ENCODE measurements at places on chromosomes 16 and 17.

DNA sequence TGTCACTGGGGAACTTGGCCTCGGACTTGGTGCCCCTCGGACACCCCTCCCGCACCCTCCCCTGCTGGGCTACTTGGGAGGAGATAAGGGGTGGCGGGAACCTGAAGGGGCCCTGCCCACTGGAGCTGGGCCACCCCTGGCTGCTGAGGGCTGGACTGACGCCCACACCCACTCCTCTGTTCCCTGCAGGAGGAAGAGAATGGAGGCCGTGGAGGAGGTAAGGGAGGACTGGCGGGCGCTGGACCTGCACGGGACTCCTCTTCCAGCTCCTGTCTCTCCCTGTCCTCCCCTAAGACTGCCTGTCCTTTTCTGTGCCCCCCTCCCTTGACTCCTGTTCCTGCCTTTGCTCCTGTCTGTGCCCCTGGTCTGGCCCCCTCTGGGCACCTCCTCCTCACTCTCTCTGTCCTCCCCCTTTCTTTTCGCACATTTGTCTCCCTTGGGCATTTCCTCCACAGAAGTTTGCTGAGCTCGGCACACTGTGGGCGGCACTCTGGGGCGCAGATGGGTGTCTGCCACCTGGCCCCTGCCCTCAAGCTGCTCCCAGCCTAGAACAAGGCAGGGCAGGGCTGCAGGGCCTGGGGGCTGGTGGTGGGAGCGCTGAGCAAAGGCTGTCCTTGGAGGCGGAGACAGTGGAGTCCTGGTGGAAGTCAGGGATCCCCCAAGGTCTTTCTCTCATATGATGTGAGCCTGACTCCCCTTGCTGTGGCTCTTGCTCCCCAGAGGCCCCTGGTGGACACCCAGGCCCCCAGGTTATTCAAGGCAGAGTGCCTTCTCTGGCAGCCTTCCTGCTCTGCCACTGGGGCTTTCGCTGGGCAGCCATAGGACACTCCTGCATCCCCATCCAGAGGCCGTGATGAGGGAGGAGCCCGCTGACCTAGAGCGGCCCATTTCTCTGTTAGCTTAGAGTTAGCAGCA is 32.7 kb downstream of the ARHGAP23 start:
- no peak for DNase-seq

GRCh38 chr17:81837641-81838040 is 2.8 kb upstream of the PPP1R27 start:
- no peak for DNase-seq

DNA sequence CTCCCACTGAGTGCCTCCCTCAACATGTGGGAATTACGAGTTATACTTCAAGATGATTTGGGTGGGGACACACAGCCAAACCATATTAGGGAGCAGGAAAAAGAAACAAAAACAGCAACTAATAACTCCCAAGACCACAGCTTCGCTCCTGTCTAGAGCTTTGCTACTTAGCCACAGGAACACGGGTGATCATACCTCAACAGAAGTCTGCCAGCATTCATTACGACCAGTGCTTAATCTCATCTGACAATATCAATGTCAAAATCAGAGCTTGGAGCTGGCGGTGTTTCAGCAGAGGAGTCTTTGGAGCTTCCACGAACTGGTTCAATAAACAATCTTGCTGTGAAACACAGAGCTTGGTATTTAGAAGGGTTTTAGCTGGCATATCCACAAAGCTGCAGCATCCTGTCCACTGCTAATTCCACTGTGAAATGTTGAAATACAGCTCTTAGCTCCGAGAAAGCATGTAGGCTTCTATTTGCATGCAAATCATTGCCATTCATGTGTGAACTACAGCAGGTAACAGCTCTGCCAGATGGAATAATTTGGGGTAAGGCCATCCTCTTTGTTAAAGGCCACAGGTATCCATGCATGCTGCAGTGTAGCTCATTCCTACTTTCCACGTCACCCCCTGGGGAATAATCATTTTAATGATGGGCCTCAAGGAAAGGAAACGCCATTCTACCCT is 128.4 kb upstream of the GOT2 start:
- no peak for DNase-seq

DNA sequence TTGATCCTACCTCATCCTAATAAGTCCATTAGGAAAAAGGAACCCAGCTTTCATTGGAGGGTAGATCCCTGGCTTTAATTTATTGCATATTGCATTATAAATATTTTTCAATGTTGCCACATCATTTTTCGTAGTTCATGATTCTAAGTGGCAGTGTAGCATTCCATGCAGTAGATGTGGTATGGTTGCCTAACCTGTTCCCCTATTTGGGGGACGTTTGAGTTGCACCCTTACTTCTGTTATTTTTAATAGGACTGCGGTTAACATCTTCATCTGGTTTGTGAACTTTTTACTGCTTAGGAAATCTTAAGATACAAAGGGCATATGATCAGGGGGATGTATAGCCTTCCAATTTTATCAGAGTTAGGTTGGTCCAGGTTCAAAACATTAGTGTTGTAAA is 5.4 kb downstream of the SCPEP1 start:
- DNase-seq: no peak

GRCh38 chr17:16887523-16888095 is 84.3 kb downstream of the TNFRSF13B start:
- DNase-seq: no peak

- no peak for DNase-seq
These were observed 120.7 kb downstream of the CCDC182 start for GRCh38 chr17:57624386-57624785.

DNA sequence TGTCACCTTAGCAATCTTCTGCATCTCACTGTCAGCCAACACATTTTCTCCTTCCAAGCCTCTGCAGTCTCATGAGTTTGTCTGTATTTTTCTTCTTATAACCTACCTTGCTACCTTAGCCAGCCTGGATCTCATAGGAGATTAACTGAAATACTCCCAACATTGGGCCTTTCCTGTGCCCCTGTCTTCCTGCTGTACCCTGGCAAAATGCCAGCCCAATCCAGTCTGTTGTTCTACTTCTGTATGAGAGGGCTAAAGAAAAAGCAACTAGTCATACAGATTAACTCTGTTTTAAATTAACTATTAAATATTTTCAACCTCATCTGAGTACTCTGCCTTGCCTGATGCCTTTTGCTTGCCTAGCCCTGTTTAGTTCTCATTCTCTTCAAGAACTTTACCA is 18.4 kb downstream of the GOSR1 start:
- no peak for DNase-seq

- DNase-seq: no peak
These were observed 3.0 kb upstream of the KAT8 start for GRCh38 chr16:31114468-31114867.

- no peak for DNase-seq
These were observed 1.1 kb downstream of the CFAP119 start for GRCh38 chr16:30760577-30761426.

DNA sequence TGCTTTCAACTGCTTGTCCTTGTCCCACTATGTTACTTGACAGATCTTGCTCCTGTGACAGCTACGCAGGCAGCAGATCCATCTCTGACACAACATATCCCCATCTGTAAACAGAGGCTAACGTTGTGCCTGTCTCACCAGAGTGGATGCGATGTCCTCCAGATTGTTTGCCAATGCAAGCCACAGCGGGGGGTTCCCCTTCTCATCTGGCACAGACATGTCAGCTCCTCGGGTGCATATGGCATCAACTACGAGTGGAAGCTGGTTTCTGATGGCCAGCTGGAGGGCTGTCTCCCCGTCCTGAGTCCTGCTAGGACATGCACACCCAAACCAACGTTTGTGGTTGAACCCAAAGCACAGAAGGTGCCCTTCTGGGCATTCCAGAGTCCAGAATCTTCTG is 39.0 kb downstream of the CYB5D2 start:
- no peak for DNase-seq

DNA sequence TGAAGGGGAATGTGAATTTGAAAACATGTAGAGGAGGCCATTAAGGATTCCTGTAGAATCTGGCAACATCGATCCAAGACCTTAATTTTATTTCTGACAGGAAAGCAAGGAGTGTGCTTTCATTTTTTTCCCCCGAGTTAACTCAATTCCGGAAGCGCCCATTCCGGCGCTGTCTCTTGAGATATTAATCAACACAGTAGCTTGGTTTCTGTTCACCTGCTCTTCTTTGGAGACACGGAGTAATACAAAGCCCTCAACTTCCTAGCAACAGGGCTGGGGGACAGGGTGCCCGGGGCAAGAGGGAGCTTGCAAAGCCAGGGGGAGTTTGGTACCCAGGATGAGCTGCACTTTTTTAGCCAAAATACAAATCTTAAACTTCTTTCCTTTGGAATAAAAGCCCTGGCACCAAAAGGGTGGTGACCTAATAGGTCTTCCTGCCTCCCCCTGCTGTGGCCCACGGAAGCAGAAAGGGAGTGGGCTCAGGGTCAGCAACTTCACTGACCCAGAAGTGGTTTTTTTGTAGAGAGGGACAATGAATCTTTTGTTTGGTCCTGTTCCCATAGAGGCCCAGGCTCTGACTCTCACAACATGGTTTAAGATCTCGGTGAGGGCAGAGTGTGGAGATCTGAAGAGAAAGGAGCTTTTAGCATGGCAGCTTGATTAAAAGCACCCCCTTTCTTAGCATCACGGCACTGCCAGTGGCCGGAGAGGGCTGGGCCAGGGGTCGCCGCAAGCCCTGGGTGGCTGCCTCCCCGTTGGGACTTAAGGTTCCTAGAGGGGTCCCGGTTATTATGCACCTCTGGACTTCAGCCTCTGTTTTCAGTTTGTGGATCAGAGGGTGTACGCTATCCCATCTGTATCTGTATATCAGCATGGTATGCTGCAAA is 207.3 kb downstream of the CCDC182 start:
- DNase-seq: no peak

- no peak for DNase-seq
These were observed 22.6 kb upstream of the AXIN2 start for GRCh38 chr17:65583921-65584603.

DNA sequence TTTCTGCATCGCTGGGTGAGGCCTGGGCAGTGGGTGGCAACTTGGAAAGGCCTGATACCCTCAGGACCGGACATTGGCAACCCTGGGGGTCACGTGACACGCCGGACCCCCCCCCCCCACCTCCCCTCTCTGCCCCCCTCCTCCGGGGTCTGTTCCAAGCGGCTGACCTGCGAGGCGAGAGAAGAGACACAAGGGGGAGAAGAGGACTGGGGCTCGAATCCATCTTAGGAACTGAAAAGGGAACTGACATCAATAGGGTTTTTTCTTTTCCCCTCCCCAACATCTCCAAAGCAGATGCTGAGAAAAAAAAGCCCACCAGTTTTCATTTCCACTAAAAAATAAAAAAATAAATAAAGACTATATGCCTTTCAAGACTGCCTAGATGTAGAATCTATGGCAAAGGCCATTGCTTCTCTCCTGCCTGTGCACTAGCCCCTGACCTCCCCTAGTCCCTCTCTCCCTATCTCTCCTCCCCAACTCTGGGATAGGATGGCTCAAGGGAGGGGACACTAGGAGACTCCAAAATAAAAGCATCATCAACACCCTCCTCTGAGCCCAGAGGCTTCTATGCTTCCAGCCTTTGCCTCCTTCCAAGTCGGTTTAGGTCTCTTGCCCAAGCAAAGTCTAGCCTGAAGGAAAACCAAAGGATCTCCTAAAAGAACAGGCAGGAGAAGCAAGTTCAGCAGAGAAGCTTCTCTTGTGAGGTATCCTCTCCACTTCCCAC is 7.7 kb upstream of the HOXB2 start:
- no peak for DNase-seq

DNA sequence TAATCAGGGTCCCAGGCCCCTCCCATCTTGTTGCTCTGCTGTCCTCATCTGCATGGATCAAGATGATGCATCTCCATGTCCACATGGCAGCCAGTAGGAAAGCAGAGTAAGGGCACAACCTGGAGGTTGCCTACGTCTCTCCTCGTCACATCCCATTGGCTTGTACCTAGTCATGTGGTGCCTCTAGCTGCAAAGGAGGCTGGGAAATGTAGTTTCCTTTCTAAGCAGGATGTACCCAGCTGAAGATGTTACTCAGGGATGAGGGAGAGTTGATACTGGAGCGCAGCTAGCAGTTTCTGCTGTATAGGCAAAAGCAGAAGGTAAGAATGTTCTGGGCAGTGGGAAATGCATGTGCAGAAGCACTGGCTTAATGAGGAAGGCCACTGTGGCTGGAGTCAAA is 20.8 kb downstream of the ABCC1 start:
- DNase-seq: no peak

DNA sequence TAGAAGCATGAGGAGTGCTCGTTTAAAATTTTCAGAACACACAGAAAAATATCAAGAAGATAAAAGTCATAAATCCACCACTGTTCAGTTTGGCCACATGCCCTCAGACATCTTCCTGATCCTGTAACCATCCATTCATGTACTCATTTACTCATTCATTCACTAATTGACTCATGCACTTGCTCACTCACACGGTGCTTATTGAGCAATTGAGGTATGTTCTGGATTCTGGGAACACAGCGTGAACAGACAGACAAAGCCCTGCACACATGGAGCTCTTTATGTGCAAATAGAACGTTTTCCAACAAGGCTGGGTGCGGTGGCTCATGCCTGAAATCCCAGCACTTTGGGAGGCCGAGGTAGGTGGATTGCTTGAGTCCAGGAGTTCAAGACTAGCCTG is 10.2 kb upstream of the NATD1 start:
- DNase-seq: no peak

GRCh38 chr17:68777856-68778694 is 176.9 kb upstream of the FAM20A start:
- no peak for DNase-seq

DNA sequence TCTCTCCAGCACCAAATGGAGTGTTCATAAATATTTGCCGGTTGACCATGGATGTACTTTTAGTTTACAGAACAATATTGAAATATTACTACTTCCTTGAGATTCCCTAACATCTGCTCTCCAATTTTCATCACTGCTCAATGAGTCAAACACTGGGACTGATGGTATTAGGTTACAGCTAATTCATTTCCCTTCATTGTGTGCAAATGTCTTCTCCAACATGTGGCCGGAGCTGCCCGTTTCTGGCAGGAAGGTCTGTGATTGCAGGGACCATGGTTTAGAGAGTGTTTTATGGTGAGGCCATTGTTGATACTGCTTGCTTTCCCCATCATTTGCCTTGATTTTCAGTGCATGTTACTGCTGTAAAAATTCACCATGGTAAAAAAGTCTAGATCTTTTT is 209.3 kb downstream of the HS3ST3B1 start:
- no peak for DNase-seq

GRCh38 chr17:8580952-8581658 is 49.4 kb downstream of the MYH10 start:
- DNase-seq: no peak

DNA sequence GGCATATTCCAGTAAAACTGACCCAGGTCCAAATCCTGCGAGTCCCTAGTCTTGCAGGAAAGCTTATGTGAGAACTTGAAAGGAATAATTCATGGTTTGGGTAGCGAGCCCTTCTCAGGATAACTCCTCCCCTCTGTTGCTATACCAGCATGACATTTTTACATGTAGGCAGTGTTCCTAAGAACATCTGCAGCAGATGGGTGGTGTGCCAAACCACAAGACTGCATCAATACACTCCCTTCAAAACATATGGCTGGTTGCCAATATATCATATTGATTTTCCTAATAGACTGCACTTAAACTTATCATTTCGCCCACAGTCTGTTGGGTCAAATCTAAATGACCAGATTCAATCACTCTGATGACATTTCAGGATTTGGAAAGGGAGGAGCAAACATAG is 19.9 kb downstream of the PSME3IP1 start:
- DNase-seq: peak; percentile 55
